ENCODE measurements at places on chromosomes 3 and 15. TPM values are rescaled to one million over a fixed set of nuclear protein-coding genes. Genes with fewer than 3 reads are reported as not detected.

ACOX2 gene
- total RNA-seq = 43.5 TPM

ACVR2B gene
- 3.7 TPM for total RNA-seq

DTWD1 gene
- 18.1 TPM for total RNA-seq

TP63 gene
- total RNA-seq = 0.42 TPM

CP gene
- 3.3 TPM for total RNA-seq

CFAP161 gene
- total RNA-seq = 1.2 TPM

EXD1 gene
- total RNA-seq = not detected

DUOX2 gene
- 0.38 TPM for total RNA-seq

RBP2 gene
- not detected for total RNA-seq

SAMMSON gene
- total RNA-seq = not detected

IL17RB gene
- not detected for total RNA-seq

ZNF385D gene
- total RNA-seq = 8.1 TPM

CHRNA7 gene
- total RNA-seq = 1.8 TPM

DUOXA2 gene
- not detected for total RNA-seq

VEPH1 gene
- not detected for total RNA-seq

ATP13A4 gene
- total RNA-seq = not detected

KLHL40 gene
- total RNA-seq = 0.81 TPM

LARP6 gene
- total RNA-seq = 40.8 TPM

AGBL1 gene
- 0.02 TPM for total RNA-seq

ITIH4 gene
- total RNA-seq = 6.6 TPM

DLEC1 gene
- total RNA-seq = 0.42 TPM

GOLGA6A gene
- not detected for total RNA-seq

PPM1L gene
- 53.5 TPM for total RNA-seq

FAM107A gene
- total RNA-seq = 39.8 TPM

PRSS50 gene
- total RNA-seq = 0.36 TPM

NTRK3 gene
- 0.45 TPM for total RNA-seq

RLBP1 gene
- total RNA-seq = not detected

C3orf49 gene
- total RNA-seq = not detected

DNAH1 gene
- 5.9 TPM for total RNA-seq

PTH1R gene
- 5.3 TPM for total RNA-seq

PIF1 gene
- 0.42 TPM for total RNA-seq

IGSF10 gene
- 2.1 TPM for total RNA-seq

APBA2 gene
- total RNA-seq = 0.83 TPM

SYNPR gene
- total RNA-seq = 0.43 TPM

IL17RC gene
- 18.6 TPM for total RNA-seq

GOLGA6B gene
- total RNA-seq = not detected

ZNF662 gene
- 6.8 TPM for total RNA-seq
